Activated CD4-positive, CD25-positive, alpha-beta regulatory T cell (primary cell): ENCODE measurements at places on chromosomes 1 and 21.

- no peak for DNase-seq
Observed at GRCh38 chr1:186976700-186977099, 148.0 kb downstream of the PLA2G4A start.

DNA sequence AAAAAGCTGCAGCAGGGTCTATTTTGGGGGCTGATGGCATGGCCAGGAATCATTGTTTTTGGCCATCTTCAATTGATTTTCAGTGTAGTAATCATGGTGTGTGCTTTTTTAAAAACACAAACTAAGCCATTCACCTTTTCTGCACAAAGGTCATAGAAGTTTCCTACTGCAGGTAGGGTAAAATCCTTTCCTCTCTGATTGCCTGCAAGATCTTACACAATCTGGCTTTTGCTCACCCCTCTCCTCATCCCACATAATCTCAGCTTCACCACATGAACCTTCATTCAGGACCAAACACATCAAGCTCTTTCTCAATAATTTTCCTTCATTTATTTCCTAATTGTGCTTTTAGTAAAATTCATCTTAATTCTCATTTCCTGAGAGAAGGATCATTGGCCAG, 38.3 kb upstream of the GBP5 start:
- no peak for DNase-seq

GRCh38 chr1:201279313-201279712, 4.0 kb upstream of the PKP1 start:
- no peak for DNase-seq

GRCh38 chr1:160169553-160170399, 18.4 kb downstream of the ATP1A4 start:
- DNase-seq: no peak

DNA sequence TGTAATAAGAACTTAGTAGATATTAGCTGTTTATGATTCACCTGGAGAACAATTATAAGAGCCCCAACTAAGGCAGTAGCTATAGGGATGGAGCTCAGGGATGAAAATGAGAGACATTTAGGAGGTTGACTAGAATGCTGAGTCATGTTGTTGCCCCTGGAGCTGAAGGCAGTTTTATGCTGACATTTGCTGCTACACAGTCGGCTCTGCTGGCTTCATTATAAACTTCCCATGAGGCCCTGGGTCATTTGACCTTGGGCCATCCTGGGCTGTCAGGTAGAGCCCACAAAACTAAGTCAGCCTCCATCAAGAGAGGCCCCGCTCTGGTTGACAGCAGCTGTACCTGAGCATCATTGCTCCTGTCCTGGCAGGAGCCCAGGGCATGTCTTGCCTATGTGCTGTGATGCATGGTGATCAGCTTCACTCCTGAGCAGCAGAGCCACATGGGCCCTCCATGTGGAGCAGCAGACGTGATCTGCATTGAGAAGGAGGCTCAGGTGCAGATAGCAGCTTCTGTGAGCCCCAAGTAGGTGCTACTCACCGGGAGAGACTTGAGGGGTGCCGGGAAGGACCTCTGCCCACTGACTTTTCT, 112.4 kb downstream of the TBX19 start:
- DNase-seq: no peak

- DNase-seq: no peak
Observed at GRCh38 chr1:18532390-18533170, 51.9 kb downstream of the KLHDC7A start.

- DNase-seq: no peak
Observed at GRCh38 chr1:212479188-212479587, 46.5 kb downstream of the NENF start.

- no peak for DNase-seq
Observed at GRCh38 chr1:109193653-109194590, 19.8 kb upstream of the SARS1 start.

- no peak for DNase-seq
Observed at GRCh38 chr1:233019083-233019482, 68.7 kb downstream of the NTPCR start.

- DNase-seq: no peak
Observed at GRCh38 chr1:67339623-67340343, 32.1 kb downstream of the IL12RB2 start.

DNA sequence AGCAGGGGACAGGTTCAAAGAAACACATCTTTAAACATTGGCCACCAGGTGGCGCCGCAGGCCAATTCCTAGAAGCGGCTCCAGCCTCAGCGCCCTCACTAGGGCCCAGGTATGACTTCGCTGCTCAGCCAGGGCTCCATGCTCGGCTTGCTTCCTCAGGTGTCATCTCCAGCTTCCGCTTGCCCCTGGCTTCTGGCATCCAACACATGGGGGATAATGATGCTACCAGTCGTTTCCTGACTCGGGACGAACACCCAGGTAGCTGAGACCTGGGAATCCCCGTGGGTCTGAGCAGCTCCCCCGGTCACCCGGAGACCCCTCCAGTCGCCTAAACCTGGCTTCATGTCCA, 8.5 kb upstream of the MEX3A start:
- peak; percentile 92 for DNase-seq

- no peak for DNase-seq
Observed at GRCh38 chr1:67815303-67816094, 17.8 kb downstream of the GNG12 start.

DNA sequence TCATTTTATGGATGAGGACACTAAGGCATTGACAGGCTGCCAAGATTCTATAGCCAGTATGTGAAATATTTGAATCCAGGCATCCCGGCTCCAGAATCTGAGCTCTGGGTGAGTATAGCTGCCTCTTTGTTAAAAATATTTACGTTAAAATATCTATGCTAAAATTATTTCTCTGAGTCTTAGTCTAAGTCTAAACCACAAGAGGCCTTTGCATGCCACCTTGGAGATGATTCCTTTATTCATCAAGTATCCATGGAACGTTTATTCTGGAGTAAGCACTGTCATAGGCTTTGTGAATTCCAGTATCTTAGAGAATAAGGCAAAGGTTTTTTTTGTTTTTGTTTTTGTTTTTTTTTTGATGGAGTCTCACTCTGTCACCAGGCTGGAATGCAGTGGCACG, 116.4 kb downstream of the GREM2 start:
- DNase-seq: no peak

DNA sequence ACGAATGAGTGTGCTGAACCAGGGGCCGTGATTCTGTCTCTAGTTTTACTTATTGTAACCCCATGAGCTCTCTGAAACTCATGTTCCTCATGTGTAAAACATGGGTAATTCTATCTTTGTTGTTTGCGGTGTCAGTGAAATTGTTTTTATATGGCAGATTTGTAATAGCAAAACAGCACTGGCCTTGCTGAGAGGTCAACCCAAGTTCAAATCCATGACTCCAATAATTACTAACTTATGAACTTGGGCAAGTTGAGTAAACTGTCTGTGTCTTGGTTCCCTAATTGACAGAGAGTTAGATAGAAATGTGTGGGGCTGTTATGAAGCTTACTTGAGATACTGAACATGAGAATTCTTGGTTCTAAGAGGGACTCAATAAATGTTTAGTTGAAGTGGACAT, 17.8 kb downstream of the C1orf116 start:
- DNase-seq: no peak

- DNase-seq: no peak
Observed at GRCh38 chr1:21626921-21627339, 42.2 kb downstream of the RAP1GAP start.

DNA sequence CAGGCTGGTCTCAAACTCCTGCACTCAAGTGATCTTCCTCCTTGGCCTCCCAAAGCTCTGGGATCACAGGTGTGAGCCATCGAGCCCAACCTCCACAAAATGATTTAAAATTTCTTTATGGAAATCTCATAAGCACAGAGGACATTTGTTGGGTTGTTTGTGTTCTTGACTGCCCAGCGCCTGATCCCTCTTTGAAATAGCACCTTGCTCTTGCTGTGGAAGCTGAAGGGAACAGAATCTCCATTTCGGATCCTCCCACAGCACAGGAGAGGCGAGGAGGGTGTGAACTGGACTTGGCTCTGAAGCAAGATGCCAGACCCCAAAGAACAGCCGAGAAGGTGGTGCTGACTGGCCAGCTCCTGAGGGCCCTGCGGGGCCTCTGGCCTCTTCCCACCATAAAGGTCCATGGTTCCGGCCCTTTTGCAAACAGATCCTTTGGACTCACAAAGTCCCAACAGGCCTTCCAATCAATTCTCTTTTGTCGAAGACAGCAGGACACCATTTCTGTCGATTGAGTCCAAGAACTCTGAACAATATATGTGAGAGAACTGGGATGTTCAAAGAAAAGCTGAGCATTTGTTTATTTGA, 45.6 kb upstream of the COA6 start:
- no peak for DNase-seq

DNA sequence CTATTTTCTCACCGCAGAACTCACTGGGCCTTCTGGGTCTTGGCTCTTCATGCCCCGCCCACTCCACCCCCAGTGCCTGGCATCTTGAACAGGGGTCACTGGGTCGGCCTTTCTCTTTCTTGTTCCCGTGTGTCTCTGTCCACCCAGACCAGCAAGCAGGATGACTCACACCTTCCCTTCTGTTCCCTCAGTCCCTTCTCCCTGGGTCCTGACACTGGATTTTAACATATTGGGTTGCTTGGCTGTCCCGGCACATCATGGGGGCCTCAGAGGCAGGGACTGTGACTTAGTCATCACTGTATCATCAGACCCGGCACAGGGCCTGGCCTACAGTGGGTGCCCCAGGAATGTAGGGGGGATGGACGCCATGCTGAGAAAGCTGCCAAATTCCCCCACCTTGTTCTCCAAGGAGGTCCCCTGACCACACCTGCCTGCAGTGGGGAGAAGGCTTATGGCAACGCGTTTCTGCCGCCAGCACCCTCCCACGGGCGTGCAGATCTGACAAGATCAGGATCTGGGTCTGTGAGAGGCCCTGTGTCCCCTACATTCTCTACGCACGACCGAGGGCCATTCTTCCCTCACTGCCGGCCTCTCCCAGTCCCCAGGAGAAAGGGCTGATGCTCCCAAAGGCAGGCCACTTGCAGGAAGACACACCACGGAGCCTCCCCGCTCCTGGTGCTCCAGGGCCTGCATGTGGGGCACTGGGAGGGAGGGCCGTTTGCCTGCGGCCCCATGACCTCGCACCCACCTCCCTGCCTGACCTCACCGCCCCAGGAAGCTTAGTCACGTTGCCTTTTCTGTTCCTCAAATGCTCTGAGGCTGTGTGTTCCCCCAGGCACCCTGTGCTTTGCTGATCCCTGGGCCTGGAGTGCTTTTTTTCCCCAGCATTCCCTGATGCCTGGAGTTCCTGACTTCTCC, 157.2 kb upstream of the TMEM51 start:
- no peak for DNase-seq

GRCh38 chr21:42672699-42673458, 19.5 kb downstream of the PDE9A start:
- DNase-seq: no peak

DNA sequence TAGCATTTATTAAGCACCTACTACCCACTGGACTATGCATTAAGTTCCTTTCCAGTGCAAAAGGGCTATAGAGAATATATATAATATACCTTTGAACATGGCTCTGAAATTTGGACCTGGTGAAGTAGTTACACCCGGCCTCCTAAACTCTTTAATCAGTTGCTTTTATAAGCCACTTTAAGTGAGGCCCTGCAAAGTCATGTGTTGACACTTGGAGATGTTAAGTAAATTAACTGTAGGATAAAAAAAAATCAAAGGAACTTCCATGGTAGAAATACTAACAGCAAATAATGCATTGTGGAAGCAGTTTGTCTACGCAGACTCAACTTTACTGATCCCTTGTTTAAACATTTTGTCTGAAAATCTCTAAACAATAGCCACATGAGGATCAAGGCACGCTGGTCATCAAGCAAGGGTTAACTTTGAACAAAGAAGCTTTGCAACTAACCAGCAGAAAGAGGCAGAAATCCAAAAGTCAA, 283.9 kb downstream of the VAV3 start:
- no peak for DNase-seq

- DNase-seq: no peak
Observed at GRCh38 chr1:180927841-180928240, 15.1 kb downstream of the KIAA1614 start.

DNA sequence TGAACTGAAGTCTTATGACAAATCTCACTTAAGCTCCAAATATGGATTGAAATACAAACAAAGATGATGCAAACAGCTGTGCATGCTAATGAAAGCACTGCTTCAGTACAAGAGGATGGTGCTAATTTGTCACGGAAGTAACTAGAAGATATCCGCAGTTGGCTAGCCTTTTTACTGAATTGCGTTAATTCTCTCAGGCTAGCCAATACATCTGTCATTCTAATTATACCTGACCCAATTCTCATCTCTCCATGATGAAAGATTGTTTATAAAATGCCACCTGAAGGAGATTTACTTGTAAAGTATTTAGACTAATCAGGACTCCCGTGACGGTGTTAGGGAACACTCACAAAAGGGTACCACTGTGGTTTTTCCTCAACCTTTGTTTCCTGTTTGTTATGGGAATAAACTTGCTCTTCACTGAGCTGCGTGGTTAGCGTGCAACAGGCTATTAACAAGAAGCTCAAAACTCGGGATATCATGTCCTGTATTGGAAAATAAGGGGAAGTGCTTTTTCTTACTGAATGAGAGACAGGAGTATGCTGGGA, 162.5 kb downstream of the APP start:
- DNase-seq: no peak

GRCh38 chr1:44048532-44049215, 17.4 kb upstream of the SLC6A9 start:
- DNase-seq: no peak

DNA sequence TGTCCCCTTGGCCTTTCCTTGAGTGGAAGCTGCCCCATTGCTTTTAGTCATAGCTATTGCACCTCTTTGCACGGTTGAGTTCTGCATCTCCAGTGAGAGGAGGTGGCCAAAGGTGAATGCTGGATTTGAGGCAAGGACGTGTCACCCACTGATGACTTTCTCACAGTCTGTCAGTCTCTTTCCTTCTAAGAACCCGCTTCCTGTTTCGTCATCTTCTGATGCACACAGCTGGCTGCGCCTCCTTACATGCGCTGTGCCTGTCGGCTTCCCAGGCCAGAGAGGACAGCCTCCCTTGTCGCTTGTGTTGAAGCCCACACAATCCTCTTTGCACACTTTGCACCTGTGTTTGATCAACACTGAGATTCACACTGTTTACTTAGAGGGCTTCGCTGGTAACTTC, 41.8 kb upstream of the PWP2 start:
- DNase-seq: peak; percentile 52

GRCh38 chr21:15521644-15522001, 208.2 kb upstream of the USP25 start:
- no peak for DNase-seq

- no peak for DNase-seq
Observed at GRCh38 chr1:111621050-111621449, 1.5 kb downstream of the RAP1A start.

- no peak for DNase-seq
Observed at GRCh38 chr1:163528710-163529348, 207.1 kb downstream of the NUF2 start.

- DNase-seq: no peak
Observed at GRCh38 chr1:20602851-20603450, 14.1 kb downstream of the CDA start.

GRCh38 chr1:18191481-18192155, 84.0 kb downstream of the IGSF21 start:
- no peak for DNase-seq

DNA sequence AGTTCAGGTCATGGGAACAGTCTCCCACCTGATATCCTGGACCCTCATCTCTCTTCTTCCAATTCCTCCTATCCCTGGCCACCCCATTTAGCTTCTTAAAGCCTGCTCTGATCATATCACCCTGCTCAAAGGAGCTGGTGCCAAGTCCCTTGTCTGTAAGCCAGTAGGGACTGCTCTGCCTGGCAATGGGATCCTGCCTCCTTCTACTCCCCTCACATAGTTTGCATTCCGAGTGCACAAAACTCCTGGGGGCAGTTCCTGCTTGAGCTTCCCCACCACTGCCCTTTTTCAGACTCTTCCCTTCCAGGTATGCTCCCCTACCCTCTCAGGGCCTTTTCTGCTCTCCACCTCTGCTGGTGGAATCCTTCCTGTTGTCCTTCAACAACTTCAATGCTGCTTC, 48.1 kb downstream of the NGF start:
- no peak for DNase-seq

- peak; percentile 14 for DNase-seq
Observed at GRCh38 chr1:51234721-51235425, 1.2 kb upstream of the RNF11 start.
